ENCODE measurements at places on chromosomes 5 and 9.

GRCh38 chr9:8366161-8366926, 566.8 kb upstream of the DMAC1 start:
- no peak for DNase-seq

DNA sequence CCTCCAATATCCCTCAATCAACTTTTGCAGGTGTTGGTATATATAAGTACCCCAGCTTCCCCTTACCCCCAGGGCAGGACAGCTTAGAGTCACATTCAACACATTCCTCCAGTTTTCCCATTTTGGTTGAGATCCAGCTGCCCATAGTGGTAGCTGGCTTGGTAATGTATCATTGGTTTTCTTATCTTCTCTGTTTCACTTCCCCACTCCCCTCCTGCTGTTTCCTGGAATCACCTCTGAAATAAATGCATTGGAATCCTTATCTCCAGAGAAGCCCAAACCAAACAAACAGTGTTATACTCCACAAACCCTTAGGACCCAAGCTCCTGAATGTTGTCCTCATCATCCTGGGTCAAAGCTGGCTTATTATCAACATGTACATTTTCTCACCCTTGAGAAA, 184.8 kb downstream of the TMEM38B start:
- no peak for DNase-seq

DNA sequence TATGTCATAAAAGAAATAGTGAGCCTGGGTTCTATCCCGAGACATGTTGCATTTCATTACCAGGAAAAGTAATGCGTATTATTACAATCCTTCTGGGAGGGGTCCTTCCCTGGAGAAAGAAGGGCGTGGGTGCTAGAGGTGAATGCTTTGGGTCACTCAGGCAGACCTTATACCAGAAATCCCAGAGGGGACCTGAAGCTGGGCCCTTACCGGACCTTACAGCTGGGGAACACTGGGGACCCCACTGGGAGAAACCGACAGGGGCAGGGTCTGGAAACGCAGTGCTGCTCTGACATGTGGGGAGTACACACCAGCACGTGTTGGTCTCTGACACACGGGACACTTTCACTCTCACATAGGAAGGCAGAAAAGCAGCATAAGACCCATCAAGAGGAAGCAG, 71.3 kb downstream of the LMNB1 start:
- DNase-seq: no peak

DNA sequence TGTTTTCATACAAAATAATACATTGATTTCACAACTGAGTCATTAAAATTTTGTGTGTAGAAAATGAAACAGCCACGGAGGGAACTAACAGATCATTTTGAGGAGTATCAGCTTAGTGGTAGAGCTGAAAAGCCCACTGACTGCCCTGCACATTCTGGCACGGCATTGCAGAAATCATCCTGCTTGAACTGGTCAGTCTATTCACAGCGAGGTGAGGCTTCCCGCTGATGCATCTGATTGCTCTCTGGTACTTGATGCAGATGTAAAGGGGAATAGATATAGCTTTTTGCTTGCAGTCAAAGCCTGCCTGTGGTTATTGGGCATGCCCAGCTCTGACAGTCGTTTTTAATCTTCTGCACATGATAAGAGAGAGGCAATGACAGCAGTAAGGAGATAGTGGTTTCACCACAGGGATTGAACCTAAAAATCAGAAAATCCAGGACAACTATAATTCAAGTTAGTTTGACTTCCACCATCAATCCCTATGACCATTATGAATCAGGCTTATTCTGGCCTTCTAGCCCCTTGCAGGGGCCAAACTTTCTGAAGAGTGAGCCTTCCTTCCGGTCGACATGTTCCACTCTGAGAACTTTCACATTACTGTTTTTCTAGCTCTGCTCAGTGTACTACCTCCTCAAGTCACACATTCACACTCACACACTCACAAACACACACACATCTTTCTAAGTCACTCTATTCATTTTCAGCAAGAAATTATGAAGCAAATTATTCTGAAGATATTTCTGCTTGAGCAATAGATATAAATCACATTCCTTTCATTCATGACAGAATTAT, 782.8 kb upstream of the NUDT12 start:
- DNase-seq: no peak

DNA sequence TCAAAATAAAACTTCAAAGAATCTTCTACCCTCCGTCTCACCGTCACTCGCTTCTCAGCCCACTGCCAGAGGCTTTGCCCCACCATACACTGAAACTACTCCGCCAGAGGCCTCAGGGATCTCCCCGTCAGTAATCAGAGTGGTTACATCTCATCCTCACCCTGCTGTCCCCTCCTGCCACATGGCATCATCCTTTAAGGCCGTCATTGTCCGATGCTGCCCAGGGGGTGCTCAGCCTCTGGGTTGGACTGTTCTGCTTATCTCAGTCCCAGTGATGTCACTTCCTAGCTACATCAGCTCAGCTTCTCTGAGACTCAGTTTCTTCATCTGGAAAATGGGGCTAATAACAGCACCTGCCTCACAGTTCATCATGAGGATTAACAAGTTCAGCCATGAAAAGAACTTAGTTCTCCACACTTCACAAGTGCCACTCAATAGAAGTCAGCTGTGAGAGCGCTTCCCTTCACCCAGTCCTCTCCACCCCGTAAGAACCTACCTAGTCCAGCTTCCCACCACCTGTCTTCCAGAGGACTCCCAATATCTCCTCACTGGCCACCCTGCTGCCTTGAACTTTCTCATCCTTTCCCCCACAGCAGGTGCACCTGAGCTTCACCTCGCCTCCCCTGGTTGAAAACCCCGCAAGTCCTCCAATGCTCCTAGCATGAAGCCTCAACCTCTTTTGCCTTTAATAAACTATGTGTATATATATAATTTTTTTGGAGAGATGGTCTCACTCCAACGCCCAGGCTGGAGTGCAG, 2.8 kb upstream of the IL3 start:
- DNase-seq: no peak

DNA sequence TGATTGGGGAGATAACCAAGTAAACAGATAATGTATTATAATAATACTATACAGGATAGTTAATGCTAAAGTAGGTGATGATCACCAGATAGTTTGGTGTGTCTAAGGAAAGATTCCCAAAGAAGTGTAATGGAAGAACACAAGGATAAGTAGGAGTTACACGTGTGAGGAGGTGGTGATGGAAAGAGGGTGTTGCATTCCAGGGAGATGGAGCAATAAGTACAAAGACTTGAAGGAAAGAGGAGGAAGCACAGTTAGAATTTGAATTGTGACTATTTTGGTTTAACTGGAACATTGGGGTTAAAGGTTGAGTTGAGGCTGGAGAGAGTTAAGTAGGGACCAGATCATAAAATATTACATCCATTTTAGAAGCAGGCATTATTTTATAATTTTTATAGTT, 76.9 kb downstream of the IPO11 start:
- DNase-seq: no peak

DNA sequence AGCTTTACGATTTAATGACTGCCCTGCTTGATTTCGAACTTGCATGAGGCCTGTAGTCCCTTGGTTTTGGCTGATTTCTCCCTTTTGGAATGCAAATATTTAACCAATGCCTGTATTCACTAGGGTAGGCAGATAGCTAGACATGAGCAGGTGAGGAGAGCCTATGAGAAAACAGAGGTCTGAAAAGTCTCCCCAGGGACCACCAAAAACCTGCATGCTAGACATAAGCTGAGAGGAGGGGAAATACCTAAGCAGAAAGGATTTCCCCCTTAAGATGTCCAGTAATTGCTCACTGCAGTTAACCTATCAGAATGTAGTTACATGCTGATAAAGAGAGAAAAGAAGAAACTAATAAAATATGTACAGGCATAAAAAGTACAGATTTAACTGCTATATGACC, 667.4 kb upstream of the SEMA6A start:
- no peak for DNase-seq

- no peak for DNase-seq
These were observed 112.1 kb downstream of the BASP1 start for GRCh38 chr5:17329571-17329970.

All from HS-27A (cell line).